ENCODE measurements at places on chromosomes 7 and 10.

GRCh38 chr10:58003945-58004344, 263.7 kb downstream of the IPMK start:
- no peak for DNase-seq

DNA sequence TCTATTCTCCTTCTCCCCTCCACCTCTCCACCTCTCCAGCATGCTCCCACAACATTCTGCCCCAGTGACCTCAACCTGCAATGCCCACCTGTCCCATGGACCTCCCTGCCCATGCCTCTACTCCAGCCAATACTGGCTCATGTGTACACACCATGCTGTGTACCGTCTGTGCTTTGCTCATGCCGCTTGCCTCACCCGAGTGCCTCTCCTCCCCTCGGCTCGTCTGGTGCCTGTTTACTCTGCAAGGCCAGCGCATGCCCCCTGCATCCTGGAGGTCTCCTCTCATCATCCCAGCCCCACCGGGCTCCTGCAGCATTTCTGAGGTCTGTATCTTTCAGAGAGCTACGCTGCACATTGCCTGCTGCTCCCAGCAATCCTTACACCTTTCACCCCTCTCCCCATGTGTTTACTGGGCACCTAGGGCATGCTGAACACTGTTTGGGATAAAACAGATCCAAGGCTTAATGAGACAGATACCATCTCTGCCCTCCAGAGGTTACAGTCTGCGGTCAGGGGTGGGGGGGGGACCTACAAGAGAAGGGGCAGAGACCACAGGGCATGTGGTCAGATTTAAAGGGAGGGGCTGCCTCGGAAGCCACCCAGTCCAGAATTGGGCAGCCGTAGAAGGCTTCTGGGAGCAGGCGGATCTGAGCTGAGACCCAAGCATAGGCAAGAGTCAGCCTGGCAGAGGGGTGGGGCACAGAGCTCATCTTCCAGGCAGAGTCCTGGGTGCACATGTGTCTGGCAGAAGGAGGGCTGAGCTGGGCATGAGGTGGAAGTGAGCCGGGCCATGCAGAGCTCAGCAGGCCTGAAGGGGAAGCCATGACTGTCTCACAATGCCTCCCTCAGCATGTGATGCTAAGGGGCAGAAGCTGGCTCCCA, 29.6 kb upstream of the PSAP start:
- DNase-seq, result peak; percentile 70

DNA sequence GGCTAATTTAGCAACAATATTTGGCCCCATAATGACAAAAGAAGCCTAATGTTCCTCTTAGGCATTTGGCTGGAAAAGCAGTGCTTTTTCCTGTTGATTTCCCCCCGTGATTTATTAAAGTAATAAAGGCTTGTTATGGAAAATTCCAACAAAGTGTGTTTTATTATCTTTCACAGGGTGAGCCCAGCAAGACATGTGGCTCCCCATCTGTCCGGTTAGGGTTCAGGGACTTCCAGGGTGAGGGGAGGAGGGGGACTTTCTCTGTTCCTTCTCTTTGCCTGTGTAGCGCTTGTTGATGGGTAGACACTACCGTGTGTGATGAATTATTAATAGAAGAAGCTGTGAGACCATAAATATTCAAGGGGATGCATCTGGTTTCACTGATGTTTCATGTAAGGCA, 39.0 kb downstream of the HTR5A start:
- DNase-seq, result no peak

DNA sequence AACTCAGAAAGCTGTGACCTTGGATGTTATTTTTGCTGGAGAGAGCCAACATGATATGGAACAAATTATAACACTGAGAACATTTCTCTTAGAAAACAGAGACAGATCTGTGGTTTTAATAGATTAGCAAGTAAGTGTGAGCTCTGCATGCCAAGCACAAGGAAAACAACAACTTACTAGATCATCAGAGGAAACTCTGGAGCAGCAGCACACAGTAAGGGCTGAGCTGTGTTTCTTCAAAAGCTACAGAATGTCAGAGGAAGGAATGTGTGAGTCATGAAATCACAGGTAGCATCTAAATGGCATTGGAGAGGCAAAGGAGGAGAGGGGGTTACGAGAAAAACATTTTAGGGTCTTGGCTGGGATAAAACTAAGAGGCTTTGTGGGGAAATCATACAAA, 283.4 kb upstream of the FZD8 start:
- DNase-seq, result no peak

- DNase-seq, result peak; percentile 29
Observed at GRCh38 chr10:123146013-123146893, 1.7 kb upstream of the HMX2 start.

DNA sequence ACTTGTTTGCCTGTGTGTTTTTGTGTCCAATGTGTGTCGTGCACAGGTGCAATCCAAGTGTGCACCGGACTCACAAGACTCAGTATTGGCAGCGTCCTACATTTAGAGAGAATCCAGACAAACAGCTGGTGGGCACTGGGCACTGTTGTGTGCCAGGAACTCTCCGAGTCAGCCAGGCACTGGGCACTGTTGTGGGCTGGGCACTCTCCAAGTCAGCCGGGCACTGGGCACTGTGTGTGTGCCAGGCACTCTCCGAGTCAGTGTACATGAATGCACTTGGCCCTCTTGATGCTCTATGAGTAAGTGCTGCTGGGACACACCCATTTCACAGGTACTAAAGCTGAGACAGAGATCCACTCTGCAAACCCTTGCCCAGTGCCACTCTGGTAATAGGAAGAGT, 303.5 kb downstream of the PTPRN2 start:
- no peak for DNase-seq

GRCh38 chr7:157708919-157709295, 372.1 kb downstream of the DNAJB6 start:
- no peak for DNase-seq

- no peak for DNase-seq
Observed at GRCh38 chr7:69845721-69846495, 247.6 kb downstream of the AUTS2 start.

GRCh38 chr7:2607122-2607922, 24.5 kb upstream of the TTYH3 start:
- peak; percentile 32 for DNase-seq

GRCh38 chr7:15601175-15601574, 39.4 kb upstream of the AGMO start:
- no peak for DNase-seq

- no peak for DNase-seq
Observed at GRCh38 chr10:77333610-77334340, 303.8 kb downstream of the KCNMA1 start.

DNA sequence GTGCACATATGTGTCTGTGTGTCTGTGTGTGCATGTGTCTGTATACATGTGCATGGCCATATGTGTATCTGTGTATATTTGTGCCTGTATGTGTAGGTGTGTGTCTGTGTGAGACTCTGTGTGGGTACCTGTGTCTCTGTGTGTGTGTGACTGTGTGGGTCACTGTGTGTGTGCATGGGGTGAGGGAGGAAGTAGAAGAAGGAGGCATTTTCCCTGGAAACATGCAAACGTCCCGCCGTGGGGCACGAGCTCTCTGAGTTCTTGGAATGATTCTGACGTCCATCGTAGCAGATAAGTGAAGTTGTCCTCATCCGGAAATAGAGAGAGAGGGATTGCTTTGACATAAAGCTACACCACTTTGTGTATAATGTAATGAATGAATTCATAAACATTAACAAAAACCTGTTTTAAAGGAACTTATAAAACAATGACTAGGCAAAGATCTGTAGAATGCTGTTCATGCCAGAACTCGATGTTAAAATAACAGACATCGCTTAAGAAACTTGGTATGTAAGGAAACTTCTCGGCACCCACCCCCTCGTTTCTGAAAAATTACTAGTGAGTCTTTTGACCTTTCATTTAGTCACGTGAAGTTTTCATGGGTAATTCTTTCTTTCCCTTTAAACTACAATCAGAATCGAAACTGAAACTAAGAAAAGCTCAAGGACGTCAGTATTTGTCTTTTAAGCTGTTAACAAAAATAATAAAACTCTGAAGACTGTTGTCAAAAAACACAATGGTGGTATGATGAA, 43.6 kb upstream of the KLF6 start:
- DNase-seq, result peak; percentile 79

DNA sequence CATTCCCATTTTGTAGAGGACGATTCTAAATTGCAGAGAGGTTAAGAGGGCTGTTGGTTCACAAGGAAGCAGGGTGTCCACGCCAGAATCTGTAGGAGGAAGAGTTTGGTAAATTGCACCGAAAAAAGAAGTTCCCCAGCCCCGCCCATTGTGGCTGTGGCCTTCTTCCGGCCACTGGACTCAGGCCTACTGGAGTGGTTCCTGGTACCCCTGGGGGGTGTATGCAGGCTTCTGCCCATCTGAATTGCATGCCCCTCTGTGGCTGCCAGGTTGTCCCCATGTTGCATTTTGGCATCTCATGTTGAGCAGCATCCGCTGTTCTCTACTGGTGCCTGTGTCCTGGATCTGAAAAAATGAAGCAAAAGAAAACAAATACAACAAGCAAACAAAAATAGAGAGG, 234.2 kb downstream of the WDR11 start:
- DNase-seq, result peak; percentile 34

DNA sequence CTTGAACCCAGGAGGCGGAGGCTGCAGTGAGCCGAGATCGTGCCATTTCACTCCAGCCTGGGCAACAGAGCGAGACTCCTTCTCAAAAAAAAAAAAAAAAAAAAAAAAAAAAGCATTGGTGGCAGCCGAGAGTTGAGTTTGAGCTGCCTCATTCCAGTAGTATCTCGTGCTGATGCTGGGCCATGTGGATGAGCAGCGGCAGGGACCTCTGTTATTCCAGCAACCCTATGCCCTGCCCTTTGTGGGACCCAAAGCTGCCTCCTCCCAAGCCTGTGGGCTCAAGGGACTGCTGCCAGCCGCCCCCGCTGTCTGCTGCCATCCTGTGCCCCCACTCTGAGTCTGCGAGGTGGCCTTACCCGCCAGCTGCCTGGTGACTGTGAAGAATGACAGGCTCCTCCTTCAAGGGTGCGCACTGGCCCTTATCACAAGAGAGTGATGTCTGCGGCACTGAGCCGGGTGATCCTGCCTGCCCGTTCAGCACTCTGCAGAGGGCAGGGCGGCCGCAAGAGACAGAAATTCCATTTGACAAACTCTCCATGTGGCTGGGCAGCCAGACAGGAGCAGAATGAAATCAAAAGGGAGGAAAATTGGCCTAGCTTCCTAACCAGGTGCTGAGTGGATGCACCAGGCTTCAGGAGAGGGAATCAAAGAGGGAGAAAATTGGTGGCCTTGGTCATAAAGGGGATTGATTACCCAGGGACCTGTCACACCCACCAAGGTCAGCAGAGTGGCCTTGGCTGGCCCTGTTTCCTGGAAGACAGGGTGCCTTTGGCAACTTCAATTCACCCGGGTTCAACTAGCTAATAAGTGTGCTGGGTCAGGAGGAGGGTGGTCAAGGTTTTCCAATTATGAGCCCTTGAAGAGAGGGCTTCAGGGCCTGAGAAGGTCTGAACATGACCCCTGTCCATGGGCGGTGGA, 65.3 kb upstream of the ZMIZ1 start:
- DNase-seq, result no peak

GRCh38 chr7:110407706-110408105, 683.2 kb upstream of the LRRN3 start:
- no peak for DNase-seq

GRCh38 chr7:153641199-153641598, 411.0 kb upstream of the DPP6 start:
- no peak for DNase-seq

DNA sequence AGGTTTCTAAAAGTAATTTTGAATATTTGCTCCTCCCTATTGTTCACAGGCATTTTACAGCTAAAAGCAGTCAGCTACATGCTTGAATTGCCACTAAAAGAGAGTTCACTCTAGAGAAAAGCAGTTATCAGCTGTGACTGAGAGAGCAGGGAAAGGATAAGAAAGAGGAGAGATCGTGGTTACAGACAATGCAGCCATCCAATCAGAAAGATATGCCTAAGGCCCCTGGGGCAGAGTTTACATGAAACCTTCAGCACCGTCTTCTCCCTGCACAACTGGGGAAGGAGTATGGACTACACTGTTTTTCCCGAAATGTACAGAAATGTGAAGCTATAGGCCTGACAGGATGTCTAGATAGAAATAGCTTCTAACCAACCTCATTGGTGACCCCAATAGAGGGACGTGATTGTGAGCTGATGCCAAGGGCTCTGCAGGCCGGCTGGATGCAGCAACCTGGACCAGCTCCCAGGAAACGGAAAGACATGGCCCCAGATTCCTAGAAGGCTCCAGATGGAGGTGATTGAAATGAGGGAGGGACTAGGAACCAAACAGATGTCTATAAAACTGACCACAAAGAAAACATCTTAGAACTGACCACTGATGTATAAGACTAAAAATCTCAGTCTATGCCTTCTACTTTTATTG, 3.2 kb upstream of the VSTM4 start:
- DNase-seq, result no peak

DNA sequence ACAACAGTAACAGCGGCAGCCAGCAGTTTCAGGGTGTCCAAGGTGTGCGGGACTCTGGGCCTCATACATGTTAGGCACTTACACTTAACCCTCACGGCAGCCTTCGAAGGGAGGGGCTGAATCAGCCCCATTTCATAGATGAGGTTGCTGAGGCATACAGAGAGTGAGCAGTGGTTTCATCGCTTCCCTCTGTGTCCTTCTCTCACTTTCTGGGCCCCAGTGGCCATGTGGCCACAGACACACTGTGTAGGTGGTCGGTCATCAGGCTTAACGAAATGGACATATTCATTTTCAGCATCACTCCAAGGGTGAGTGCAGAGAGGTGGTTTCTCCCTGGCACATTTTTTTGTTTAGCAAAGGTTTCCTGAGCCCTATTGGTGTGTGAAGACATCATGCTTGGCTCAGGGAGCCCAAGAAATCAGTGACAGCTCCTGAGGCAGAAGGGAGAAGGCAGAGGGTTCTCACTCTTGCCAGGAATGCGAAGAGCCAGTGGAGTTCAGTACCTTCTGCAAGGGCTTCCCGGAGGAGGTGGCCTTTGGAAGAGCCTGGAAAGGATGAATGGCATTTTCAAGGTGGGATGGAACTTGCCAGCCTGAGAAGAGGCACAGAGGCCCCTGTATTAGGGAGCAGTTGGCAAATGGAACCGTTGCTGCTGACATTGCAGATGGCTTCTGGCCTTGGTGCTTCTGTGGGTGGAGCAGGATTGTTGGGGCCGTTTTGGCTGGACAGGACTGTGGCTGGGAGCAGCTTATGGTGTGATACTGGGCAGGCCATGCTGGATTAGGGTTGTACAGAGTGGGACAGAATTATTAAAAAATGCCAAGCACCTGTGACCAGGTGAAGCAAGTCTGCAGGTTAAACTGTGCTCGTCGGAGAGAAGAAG, 61.7 kb upstream of the PPIF start:
- no peak for DNase-seq

DNA sequence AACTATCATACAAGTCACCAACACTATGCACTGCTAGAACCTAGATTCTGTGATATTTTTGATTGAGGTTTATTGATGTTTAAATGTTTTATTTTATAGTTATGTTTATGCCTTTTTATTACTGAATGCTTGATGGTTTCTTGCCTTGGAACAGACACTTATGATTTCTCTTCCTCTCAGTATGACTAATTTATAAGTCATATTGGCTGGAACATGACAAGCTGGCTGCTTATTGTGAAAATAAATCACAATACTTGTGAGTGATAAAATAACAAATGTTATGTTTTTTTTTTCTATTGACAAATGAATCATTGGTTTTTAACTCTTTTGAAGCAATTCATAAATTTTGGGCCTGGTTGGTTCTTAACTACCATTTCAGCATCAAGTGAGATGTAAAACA, 142.0 kb upstream of the MALRD1 start:
- DNase-seq, result no peak
